ENCODE measurements at places on chromosomes 11 and 22.

DNA sequence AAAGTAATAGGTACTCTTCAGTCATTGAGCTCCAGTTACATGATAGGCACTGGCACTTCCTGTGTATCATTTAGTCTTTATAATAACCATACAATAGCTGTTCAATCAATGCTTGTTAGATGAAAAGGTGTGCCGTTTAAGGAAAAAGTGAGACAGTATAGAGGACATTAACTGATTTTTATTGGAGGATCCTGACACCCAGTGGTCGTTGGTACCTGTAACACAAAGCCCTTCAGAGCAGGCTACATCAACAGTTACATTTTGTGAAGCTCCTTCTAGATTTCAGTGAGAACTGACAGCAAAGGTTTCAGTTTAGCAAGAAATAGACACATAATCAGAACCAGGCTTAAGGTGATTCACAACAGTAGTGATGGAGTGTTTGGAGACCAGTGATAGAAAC, 44.2 kb downstream of the CCDC81 start:
- no peak for DNase-seq

GRCh38 chr22:26902401-26903029, 245.1 kb downstream of the MIAT start:
- no peak for DNase-seq

DNA sequence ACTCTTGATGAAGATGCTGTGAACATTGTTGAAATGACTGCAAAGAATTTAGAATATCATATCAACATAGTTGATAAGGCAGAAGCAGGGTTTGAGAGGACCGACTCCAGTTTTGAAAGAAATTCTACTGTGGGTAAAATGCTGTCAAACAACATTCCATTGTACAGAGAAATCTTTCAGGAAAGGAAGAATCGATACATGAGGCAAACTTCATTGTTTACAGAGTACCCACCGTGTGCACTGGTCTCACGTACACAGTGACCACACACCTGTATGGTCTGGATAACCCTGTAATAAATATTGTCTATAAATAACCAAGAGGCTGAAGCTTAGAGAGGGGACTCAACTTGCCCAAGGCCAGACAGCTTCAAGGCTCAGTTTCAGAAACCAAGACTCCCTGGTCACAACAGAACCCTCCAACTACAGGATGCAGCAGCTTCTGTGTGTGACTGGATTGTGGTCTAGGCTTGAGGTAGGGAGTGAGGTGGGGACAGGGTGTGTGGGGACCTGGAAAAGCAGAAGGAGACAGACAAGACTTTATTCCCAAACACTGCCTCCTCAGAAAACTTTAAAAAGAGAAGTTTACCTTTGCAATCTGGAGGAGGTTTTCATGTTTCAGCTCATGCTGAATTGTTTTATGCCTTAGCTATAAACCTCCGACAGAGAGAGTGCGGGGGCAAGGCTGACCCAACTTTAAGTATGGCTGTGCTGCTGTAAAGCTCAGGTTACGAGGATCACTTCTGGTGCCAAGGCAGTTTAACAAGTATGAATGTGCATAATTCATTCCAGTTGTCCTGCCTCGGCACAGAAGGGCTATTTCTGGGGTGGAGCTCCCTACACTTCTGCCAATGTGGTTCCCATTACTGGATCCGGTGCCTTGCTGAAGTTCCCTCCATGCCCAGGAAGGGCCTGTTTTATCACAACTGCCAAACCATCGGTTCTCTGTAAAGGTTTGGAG, 372.6 kb upstream of the NARS2 start:
- DNase-seq, result no peak

GRCh38 chr11:36265793-36266628, 23.2 kb downstream of the COMMD9 start:
- peak; percentile 59 for DNase-seq

DNA sequence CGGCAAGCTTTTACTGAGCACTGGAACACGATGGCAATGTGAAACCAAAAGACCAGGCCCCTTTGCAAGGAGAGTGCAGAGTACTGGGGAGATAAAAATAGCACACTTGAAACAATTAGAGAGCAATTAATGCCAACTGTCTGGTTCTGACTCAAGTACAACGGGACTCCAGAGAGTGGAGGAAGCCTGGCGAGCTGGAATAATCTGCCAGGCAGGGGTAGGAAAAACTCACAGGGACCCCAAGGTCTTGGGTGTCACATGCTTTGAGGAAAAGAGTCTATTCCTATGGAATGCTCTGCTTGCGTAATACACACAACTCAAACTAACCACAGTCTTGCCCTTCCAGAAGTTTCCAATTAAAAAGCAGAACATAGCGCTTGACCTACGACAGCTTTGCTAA, 113.0 kb upstream of the CLMP start:
- DNase-seq, result no peak

GRCh38 chr22:35631597-35631996, 14.5 kb upstream of the MB start:
- DNase-seq, result peak; percentile 67

DNA sequence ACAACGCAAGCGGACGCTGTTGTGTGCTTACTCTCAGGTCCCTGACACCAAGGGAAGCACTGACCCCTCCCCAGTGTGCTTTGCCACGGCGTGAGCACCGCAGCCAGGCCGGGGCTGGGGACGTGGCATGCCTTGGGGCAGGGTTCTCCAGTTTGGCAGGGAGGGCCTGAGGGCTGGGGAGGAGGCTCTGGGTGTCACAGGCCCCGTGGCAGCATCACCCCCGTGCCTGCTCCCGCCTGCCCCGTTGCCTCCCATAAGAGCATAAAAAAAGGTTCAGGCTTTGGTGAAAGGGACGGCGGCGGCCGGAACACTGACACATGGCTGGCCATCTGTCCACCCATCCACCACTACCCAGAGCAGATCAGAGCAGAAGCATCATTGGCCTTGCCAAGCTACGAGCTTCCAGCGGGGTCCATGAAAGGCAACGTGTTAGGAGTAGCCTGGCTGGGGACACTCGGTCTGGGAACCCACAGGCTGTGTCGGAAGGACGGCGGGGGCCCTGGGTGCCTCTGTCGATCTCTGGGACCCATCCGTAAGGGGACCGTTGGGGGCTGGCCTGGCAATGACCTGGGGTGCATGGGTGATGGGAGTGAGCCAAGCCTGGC, 183.0 kb downstream of the IGLL1 start:
- DNase-seq, result peak; percentile 75

DNA sequence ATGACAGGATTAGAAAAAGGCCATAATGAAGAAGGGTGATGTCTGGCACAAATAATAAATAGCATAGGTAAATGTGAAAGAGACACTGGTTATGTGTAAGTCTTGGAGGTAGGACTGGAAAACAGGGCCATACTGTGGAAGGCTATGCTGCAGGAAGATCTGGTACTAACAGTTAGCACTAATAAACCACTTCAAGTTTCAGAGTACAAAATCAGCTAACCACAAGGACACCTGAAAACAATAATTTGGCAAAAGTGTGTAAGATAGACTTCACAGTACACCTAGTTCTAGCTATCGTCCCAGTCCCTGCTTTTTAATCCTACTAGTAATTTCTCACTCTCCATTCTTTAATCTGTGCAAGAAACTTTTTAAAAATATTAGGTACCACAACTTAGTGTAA, 44.3 kb downstream of the CWF19L2 start:
- no peak for DNase-seq

DNA sequence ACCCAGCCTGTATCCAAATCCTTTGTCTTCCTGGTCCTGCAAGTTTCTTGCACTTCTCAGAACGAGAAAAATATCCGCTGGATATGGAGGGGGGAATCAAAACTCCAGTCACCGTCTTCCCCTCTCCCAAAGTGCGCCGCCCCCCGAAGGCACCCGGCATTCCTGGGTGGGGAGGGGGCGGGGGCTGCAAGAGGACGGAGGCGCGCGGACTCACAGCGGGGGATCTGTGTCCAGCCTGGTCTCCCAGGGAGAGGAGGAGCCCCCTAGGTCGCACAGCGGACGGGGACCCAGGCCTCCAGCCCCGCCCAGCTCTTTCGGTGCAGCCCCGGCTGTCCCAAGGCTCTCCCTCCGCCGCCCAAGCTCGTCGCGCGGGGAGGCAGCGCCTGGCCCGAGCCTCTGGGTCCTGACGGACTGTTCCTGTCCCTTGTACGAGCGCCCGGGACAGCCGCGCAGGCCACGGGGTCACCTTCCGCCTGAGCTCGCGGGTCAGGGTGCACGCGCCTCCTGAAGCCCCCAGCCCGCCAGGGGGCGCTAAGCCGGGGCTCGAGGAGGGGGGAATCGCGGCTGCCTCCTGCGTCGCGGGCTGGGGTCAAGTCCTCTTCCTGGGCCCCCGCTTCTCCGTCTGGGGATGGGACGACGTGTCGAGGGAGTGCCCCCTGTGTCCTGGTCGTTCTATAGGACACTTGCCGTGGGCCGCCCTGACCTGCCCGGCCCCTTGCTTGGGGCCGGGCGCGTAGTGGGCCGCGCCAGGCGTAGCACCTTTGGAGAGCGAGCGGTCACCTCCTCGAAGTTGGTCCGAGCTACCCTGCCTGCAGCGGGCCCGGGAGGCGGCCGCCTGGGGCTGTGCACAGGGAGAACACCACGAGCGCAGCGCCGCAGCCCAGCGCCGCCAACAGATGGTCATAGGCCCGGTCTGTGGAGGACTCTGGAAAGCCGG, 2.4 kb upstream of the WNT11 start:
- peak; percentile 82 for DNase-seq

GRCh38 chr11:116658876-116659535, 113.8 kb downstream of the BUD13 start:
- no peak for DNase-seq

GRCh38 chr22:17787241-17787640, 13.0 kb upstream of the BID start:
- DNase-seq, result no peak

- no peak for DNase-seq
Observed at GRCh38 chr11:114202011-114202609, 94.1 kb upstream of the NNMT start.

DNA sequence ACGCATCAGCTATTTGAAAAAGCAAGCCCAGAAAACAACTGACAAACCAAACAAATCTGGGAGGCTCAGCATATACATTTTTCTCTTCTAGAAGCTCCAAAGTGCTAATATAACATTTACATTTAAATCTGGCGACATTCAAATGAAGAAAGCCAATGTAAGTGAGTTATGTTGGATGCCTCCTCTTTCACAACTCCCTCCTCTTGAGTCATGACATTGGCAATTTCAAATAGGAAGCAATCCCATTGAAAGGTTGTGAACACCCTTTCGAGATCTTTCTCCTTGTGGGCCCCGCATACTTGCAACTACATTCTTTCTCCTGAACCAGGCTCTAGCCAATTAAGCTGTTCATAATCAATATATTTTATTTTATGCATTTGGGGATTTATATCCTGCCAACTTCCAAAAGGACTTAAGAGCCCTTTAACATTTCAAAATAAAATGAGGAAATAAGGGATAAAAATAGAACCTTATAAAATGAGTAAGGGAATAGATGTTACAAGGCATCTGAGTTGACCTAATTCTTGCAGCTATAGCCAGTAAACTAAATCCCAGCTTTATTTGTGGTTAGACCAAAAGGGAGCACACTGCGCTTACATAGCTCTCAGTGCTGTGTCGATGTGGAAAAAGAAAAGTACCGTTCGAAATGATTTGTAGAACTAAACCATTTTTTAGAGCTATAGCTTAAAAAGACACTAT, 129.5 kb upstream of the SESN3 start:
- no peak for DNase-seq

- no peak for DNase-seq
Observed at GRCh38 chr11:44207292-44207691, 102.6 kb downstream of the ALX4 start.

DNA sequence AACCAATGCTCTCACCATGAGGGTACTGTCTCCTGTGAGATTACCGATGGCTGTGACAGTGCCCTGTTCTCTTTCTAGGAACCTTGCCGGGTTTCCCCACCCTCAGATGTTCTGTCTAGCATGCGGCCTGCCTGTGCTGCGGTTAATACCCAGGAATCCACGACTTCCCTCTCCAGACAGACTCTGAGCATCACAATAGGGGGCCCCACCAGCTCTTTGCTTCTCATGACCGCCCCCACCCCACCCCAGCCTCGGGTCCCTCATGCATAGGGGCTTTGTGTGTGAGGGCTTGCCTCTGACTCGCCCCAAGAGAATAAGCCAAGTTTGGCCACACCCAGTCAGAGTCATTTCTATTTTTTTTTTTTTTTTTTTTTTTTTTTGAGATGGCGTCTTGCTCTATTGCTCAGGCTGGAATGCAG, 10.3 kb downstream of the PARVG start:
- no peak for DNase-seq

DNA sequence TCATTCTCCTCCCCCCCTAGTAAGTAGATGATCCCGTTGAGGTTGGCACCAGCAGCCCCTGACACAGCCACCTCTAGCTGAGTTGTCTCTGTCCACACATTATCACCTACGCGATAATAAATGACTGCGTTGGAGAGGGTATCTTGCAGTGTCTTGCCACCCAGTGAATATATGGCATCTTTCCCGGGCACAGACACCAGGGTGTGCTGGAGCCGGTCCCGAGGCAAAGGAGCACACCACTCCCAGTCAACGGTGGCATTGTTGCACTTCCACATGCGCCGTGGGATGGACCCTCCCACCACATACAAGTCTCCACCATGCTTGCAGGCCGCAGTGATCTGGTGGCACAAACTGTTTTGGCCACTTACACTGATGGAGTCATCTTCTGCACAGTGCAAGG, 5.4 kb downstream of the KBTBD4 start:
- no peak for DNase-seq

DNA sequence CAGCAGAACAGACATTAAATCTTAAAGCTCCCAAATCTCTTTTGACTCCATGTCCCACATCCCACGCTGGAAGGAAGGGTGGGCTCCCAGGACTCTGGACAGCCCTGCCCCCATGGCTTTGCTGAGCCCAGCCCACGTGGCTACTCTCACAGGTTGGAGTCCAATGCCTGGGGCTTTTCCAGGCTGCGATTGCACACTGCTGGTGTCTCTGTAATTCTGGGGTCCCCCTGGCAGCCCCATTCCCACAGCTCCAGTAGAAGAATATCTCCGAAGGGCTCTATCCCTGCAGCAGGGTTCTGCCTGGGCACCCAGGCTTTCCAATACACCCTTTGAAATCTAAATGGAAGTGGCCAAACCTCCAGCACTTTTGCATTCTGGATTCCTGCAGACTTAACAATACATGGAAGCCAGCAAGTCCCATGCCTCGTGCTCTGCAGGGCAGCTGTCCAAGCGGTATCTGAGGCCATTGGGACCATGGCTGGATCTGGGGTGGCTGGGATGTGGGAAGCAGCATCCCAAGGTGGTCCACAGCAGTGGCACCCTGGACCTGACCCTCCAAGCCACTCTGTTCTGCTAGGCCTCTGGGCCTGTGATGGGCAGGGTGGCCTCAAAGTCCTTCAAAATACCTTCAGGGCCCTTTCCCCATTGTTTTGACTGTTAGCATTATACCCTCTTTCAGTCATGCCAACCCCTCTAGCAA, 47.9 kb upstream of the TH start:
- DNase-seq, result no peak

Data from WERI-Rb-1 (cell line).